CD4-positive, alpha-beta T cell treated with Interleukin-10 for 1 hour (primary cell): ENCODE measurements at places on chromosomes 16 and 17.

DNA sequence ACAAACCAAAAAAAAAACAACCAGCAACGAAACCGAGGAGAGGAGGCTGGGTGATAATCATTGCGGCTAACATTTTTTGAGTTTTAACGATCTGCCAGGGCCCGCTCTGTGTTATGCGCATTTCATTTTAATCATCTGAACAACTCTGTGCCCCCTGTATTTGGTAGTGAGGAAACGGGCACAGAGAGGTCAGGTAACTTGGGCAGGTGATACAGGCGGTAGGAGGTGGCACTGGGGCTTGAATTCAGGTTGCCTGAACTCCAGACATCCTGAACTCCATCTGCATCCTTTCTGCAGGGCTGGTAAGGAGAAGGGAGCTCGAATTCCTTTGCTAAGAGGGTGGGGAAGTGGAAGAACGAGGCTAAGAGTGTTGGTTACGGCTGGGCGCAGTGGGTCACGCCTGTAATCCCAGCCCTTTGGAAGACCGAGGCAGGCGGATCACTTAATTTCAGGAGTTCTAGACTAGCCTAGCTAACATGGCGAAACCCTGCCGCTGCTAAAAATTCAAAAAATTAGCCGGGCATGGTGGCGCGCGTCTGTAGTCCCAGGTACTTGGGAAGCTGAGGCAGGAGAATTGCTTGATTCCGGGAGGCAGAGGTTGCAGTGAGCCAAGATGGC, 1.1 kb downstream of the CLUAP1 start:
- DNase-seq, result no peak

DNA sequence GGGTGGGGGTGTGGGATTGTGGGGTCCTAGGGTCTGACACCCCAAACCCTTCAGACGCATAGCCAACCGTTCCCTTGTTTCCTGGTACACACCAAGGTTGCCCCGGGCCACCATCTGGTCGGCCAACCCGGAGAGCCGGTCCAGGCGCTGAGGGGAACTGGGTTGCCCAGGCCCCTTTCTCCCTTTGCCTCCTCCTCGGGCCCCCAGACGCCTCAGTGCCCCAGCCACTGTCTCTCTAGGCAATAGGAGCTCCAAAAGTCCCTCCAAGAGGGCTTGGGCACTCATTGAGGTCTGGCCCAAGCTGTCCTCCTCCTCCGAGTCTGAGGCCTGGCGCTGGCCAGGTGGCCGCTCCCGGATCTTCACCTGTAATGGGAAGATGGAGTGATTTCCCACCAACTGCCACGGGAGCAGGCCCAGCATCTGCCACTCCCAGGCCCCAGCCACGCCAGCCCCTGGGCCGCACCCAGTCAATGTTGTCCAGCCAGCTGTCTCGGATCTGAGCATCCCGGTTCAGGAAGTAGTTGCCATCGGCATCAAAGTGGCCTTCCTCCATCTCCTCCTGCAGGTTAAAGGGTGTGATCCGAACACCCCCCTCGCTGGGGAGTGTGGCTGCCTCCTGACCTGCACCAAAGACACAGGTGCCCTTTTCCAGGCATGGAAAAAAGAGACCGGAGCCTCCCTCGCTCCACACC, 1.5 kb downstream of the CD2BP2 start:
- no peak for DNase-seq

DNA sequence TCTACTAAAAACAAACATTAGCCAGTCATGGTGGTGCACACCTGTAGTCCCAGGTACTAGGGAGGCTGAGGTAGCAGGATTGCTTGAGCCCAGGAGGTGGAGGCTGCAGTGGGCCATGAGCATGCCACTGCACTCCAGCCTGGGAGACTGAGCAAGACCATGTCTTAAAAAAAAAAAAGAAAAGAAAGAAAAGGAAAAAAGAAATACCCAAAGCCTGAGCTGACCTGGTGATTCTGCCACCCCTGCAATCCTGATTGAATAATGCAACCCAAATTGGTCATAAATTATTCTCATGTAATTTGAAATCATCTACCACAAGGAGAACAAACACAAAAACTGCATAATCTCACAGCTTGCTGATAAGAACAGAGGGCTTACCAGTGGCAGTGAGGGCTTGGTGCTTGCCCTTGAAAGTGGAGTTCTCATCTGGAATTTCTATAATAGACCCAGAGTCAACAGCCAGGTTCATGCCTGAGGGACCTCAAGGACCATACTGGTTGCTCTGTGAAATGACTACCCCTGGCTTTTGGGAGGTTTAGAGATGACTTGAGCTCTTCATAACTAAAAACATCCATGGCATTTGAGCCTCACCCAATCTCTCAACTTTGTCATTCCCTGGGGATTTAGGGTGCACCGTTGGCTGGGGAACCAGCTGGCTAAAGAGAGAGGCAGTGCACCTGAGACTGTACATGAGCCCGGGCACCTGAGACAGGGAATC, 35.4 kb upstream of the TMC5 start:
- no peak for DNase-seq

DNA sequence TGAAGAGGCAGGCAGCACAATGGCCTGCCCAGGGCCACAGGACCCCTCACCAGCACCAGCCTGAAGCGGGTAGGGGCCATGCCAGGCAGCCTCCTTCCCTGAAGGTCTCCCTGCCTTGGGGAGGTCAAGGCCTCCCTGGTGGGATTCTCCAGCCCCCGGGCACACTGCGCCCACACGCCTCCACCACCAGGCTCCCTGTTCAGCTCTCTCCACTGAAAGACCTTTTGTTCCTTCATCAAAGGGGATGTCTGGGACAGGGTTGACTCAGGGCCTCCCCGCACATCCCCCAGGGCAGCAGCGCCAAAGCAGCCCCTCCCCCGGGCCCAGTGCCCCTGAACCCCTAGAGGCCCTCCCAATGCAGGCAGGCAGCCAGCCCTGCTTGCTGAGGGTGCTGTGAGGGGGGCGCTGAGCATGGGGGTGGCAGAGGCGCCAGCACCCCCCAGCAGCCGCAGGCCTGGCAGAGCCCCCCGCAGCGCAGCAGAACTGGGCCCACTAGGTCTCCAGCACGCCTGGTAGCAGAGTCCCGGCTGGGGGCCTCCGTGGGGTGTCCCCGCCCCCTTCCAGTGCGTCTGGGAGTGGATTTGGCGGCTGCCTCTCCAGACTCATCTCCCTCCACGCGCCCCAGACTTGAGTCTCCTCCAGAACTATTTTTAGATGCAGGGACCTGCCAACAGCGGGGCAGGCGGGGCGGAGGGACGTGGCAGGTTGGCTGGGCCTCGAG, 13.1 kb downstream of the BCAR1 start:
- DNase-seq, result no peak
